Sigmoid colon (tissue), 7 donors: ENCODE measurements at places on chromosomes 5 and 9. TPM values are rescaled to one million over a fixed set of nuclear protein-coding genes. Genes with fewer than 3 reads are reported as not detected.

The SYNPO gene
- polyA plus RNA-seq: 30.1 TPM

The ARSI gene
- polyA plus RNA-seq: 0.63 TPM

The EIF4E1B gene
- not detected for polyA plus RNA-seq

The LHX3 gene
- polyA plus RNA-seq: not detected

The SPATA31C1 gene
- not detected for polyA plus RNA-seq

The SH2D3C gene
- polyA plus RNA-seq: 11.3 TPM

The NR5A1 gene
- 0.60 TPM for polyA plus RNA-seq
